ENCODE measurements at places on chromosomes 4 and X.

DNA sequence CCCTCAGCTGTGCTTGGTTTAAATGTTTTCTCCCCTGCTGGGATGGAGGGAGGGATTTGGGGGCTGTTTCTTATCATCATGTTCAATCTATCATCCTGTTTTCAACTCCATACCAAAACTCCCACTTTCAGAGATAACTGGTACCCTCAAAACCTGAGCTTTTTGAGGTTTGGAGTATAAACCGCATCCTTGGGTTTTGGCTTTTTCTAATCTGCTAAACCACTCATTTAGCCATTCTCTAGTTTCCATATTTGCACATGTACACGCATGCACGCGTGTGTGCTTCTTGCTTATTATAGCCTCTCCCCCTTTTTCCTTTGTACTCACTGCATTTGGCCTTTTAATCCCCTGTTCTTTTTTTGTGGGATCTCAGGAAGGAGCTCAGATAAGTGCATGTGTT is 116.7 kb upstream of the TEX13D start:
- DNase-seq = no peak

- DNase-seq = no peak
Observed at GRCh38 chrX:10098270-10098713, 58.5 kb upstream of the CLCN4 start.

- DNase-seq = peak; percentile 39
Observed at GRCh38 chrX:119981286-119982070, 37.9 kb upstream of the NKAP start.

GRCh38 chr4:155966171-155966570 is 12.5 kb upstream of the CTSO start:
- no peak for DNase-seq

DNA sequence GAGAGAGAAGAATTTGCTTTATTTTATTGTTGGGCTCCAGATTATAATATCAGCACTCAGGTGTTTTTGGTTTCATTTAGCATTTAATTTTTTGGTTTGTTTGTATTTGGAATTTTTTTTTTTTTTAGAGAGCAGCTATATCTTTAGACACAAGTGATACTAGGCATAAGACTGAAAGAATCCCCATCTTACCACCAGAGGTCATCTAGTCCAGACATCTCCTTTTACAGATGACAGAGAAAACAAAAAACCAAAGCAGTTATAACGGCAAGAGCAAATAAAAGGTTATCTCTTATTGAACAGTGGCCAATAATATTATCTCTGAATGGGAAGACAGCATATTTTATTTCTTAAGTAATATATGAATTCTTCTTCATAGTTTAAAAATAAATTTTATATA is 22.8 kb downstream of the USP38 start:
- DNase-seq = peak; percentile 24

GRCh38 chrX:4485912-4486311 is 772.5 kb upstream of the PRKX start:
- no peak for DNase-seq

DNA sequence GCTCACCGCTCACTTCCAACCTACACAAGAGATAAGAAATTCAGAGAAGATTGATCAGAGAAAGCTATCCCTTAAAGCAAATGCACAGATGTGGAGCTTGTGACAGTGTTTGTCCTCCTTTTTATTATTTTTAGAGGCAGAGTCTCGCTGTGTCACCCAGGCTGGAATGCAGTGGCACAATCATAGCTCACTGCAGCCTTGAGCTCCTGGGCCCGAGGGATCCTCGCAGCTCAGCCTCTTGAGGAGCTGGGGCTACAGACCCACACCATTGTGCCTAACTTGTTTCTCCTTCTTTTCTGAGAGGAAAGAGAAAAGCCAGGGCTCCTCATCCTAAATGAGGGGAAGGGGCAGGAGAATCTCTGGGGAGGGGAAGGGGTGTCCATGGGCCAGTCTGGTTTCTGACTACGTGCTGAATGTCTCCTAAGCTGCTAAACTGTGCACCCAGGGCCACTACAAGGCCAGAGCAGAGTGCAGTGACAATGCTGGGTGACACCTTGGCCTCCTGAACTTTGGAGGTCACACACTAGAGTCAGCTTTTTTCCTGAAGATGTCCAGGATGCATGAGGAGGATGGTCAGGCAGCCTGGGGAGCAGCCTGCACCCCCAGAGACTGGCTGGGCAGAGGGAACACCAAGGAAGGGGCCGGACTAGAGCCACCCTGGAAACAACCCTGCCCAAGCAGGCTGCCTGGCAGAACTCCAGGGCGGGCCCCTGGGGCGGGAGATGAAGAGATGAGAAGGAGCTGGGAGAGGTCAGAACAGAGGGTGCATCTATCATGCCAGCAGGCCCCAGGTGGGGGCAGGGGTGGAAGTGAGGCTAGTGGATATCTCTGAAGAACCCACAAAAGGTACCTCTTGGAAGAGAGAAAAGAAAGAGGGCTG is 55.5 kb upstream of the PROM1 start:
- no peak for DNase-seq

DNA sequence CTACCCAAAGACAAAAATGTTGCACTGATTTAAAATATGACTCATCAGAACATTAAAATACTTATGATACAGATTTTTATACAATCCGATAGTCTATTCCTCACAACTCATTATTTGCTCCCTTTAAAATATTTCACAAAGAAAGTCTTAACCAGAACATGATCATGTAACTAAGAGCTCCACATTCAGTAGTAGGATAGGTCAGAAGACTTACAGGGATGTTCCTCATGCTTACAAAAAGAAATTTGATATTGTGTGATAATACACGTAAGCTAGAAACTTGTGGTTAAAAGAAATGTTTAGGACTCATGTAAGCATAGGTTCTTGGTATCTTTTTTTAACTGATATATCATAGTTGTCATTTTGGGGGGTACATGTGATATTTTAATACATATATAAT is 235.9 kb downstream of the PALLD start:
- DNase-seq = no peak

DNA sequence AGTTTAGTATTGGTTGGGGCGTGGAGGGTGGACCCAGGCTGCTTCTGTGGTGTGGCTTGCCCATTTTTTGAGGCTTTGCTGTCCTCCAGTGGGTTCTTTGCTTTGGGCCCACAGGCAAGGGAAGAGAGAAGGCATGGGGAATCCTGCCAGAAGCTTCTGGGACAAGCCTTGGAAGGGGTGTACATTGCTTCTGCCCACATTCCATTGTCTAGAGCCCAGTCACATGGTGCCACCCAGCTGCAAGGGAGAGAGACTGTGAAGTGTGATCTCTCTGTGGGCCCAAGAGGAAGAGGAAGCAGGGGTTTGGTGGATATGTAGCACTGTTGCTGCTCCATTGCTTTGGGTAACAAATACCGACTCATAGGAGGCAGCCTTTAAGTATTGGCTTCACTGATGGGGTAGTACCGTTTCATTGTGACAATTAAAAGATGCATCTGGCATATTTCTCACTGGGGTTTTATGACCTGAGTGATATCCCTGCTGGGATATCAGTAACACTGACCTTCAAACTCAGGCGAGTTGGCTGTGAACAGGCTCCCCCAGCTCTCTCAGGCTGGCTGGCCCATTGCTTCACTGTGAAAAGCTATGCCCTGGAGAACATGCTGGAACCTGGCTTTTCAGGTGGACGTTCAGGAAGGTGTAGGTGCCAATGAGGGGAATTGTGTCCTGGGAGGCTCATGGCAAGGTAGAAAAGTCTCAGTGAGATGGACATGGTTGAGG is 85.9 kb downstream of the CLDN34 start:
- DNase-seq = no peak

DNA sequence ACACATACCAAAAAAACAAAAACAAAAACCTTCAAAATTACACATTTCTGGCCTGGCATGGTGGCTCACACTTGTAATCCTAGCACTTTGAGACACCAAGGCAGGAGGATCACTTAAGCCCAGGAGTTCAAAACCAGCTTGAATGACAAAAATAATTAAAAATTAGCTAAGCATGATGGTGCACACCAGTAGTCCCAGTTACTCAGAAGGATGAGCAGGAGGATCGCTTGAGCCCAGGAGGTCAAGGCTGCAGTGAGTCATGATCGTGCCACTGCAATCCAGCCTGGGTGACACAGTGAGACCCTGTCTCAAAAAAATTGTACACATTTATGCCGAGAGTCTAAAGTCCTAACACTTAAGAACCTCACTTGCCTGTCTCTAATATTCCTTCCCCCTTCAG is 18.3 kb downstream of the SLC39A8 start:
- DNase-seq = no peak

- no peak for DNase-seq
Observed at GRCh38 chr4:147899512-147899911, 167.6 kb downstream of the ARHGAP10 start.

Measured in H4 (cell line).